Activated CD4-positive, alpha-beta T cell treated with anti-CD3 and anti-CD28 coated beads, Interleukin-2, amount 10 ng/mL, durations not matched to agents 7 days and 5 days (primary cell): ENCODE measurements at places on chromosomes 5 and 9.

GRCh38 chr5:75885321-75885720 lies 168.1 kb upstream of the POC5 start:
- DNase-seq = no peak

DNA sequence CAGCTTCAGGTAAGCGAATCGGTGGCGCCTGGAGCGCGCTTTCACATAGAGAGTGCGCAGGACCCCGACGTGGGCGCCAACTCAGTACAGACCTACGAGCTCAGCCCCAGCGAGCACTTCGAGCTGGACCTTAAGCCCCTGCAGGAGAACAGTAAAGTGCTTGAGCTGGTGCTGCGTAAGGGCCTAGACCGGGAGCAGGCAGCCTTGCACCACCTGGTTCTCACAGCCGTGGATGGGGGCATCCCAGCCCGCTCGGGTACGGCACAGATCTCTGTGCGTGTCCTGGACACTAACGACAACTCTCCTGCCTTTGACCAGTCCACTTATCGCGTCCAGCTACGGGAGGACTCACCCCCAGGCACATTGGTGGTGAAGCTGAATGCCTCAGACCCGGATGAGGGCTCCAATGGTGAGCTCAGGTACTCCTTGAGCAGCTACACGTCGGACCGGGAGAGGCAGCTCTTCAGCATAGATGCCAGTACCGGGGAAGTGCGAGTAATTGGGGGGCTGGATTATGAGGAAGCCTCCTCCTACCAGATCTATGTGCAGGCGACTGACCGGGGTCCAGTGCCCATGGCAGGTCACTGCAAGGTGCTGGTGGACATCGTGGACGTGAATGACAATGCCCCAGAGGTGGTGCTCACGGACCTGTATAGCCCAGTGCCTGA lies 1.1 kb downstream of the PCDHAC2 start:
- no peak for DNase-seq

DNA sequence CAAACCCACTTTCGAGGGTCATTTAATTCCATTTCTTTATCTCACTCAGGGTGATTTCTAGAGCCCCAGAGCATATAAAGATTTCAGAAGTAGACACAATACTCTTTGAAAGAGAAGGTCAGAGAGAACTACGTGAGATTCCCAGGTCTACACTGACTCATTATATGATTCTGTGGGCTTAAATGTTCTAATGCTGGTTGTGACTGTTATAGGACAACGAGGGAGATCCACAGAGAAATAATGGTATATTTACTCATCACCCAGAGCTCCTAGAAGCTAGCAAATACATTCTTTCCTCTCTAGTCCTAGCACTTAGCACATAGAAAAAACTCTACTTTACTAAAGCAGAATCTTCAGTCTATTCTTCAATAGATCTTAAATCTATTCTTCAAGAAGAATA lies 39.4 kb upstream of the GRAMD2B start:
- no peak for DNase-seq

DNA sequence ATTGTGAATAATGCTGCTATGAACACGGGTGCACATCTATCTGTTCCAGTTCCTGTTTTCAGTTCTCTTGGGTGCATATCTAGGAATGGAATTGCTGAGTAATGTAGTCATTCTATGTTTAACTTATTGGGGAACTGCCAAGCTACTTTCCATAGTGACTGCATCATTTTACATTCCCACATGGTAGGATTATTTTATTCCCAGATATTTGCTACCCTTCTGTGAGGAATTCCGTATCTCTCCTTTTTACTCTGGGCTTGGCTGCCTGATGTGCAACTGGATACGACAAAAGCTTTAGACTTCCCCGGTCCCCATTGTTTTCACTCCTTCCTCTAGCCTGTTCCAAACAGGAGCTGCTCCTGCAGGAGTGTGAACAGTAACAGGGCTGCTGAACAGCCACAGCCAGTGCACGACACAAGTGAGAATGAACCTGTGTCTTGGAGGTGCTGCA lies 7.2 kb downstream of the TAS2R1 start:
- no peak for DNase-seq

DNA sequence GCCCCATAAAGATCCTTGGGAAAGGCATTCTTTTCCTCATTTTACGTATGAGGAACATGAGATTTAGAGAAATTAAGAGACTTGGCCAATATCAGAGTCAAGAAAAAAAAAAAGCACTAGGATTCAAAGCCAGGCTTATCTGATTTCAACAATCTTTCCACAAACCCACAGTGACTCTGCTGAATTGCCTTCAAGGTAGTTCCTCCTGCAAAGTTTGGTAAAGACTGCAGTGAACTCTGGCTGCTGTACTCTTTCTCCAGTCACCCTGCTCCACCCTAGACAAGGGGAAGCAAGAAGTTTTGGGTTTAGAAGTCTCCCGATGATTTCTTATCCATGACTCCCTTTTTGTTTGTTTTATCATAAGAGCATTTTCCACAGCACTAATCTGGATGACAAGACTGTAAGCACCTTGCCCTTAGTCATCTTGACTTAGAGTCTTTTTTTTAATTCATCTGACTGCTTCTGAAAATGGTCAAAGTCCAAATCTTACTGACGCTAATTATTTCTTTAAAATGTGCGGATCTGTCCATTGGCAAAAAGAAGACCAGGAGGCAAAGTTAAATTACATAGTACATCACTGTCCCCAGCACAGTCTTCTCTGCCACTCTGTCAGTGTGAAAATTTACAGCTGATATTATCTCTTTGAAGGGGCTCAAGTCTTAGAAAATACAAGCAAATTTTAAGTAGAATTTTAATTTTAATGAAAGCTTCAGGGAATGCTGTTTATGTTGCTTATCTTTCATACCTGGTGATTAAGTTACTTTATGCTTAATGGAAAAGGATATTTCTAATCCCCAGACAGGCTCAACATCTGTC lies 180.1 kb downstream of the TTLL11 start:
- DNase-seq = no peak

DNA sequence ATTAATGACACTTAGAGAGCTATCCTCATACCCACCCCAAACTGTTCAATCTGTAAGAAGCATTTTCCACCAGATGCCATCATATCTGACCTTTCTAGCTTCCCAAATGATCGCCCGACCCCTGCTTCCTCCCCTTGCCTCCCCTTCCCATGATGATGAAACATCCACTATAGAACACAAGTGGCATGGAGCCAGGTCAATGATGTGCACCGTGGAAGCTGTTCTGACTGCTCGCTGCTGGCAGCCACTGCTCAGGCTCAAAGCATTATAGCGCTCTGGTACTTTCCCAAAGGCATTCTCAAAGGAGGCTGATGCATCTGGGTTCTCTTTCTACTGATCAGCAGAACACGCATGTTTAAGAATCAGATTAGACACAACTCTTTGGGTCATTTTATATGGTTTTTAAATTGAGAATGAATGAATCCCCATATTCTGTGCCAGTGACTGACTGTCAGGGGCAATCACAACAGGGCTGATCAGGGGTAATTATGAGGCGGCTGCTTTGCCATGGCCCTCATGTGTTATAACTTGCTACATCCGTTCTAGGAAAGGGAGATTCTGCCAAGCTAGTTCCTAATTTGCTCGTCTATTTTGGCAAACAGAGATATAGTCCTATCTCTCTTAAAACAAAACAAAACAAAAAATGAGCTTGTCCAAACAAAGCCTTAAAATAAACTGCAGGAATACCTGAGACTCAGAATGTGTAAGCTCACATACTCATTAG lies 343.7 kb downstream of the ENC1 start:
- DNase-seq = no peak

- DNase-seq = no peak
Measured at GRCh38 chr9:111000202-111000601, 38.1 kb downstream of the LPAR1 start.

DNA sequence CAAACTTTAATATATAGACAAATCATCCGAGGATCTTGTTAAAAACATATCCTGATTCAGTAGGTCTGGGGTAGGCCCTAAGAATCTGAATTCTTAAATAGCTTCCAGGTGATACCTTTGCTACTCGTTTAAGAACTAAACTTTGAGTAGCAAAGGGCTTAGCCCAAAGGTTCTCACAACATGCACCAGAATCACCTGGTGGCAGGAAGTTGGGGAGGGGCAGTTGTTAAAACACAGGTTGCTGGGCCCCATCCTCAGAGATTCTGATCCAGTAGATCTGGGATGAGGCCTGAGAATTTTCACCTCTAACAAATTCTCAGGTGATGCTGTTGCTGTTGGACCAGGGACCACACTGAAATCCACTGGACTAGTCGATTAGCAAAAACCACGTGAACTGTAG lies 20.0 kb upstream of the RGMB start:
- no peak for DNase-seq

- no peak for DNase-seq
Measured at GRCh38 chr5:167578977-167579692, 712.3 kb upstream of the WWC1 start.

DNA sequence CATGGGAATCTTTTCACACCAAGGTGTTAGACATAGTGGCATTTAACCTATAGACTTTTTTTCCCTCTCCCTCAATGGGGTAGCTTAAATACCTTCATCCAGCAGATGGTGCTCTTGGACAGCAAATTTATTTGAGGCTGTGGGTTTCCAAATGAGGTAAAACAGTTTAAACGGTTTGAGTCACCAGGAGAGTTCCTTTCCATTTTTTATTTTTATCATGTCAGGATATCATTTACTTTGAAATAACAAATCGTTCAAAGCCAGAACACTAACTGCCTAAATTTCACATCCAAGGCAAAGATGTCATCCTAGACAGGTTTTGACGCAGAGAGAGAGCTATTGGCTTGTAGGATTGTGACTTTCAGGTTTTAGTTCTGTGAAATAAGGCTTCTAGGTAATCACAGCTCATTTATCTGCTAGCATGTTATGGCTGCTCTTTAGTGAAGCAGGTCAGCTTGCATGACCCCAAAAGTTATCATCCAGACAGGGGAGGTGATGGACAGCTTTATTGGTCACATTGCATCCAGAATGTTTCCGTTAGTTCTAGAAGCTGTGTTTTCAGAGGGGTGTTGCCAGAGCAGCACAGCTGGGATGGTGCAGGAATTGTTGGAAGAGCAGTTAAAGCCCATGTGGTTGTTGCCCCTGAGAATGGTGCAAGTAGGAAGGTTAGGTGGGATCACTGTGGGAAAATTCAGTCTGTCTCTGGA lies 69.8 kb downstream of the KDM4C start:
- DNase-seq = peak; percentile 59
